ENCODE measurements at places on chromosomes 1 and 21.

- DNase-seq = no peak
Measured at GRCh38 chr1:161299347-161299746, 10.4 kb downstream of the MPZ start.

DNA sequence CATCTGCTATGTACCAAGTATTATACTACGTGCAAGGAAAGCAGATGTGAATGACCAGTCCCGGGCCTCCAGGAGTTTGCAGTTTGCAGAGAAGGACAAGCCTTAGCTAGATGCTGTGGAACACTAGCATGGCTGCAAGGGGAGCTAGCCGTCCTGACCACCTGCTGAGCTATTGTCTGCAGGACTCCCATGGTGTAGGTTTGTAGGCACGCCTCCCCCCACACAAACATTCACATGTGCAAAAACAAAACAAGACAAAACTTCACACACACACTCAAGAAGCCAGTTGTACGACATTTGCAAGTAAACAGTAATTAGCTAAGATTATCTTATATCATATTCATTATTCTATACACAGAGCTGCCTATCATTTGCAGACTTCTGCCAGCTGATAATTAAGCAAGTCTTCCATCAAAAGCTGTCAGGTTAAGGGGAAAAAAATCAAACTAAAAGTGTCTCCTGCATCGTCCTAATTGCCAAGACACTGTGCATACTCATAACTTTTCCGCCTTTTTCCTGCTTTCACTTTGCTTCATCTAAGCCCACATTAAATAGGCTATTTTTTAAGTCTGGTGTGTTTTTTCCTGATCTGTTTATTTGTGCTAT lies 10.7 kb upstream of the HNRNPU start:
- no peak for DNase-seq

- no peak for DNase-seq
Measured at GRCh38 chr1:182441719-182442118, 8.2 kb upstream of the RGSL1 start.

- peak; percentile 85 for DNase-seq
Measured at GRCh38 chr1:21906173-21907078, 30.7 kb downstream of the HSPG2 start.

DNA sequence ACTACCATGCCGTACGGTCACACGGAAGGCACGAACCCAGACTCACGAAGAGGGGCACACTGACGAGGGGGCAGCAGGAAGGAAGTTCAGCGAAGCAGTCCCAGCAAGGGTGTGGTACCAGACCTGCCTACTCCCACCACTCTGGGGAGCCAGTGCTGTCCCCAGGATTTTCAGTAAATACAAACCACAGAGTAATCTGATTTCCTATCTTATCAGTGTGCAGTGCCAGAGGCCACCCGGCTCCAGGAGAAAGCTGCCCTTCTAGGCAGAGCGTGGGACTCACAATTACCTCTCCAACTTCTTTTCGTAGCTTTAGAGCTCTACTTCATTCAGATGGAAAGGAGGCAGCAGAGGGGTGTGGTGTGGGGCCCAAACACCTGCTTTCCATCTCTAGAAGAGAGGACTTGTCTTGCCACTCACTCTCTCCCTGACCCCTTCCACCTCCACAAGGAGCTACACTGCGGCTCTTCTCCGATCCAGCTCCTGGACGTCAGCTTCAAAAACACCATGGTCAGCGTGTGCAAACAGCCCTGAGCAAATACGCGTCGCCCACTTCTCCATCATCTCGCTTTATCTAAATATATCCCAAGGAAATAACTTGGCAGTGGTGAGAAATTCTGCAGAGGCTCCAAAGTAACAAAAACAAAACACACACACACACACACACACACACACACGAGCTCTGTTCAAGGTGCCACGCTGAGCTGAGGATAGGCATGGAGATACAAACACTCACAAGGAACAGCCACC lies 98.5 kb downstream of the MRPL37 start:
- DNase-seq = no peak

DNA sequence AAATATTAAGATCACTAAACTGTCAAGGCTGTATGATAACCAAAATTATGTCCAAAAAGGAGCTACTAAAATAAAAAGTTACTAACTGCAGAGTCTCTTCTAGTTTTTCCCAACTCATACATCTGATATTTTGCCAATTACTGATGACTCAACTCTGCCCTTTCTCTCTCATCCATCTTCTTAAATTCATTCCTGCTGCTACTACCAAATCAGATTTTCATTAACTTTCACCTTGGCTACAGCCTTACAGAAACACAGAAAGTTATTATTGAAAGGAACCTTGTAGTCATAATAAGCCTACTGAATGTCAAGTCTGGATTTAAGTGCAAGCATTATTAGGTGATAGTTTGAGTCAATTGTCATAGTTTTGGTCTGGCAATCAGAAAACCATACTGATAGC lies 273.1 kb downstream of the DPYD start:
- DNase-seq = peak; percentile 82

GRCh38 chr1:167617153-167618147 lies 12.6 kb upstream of the RCSD1 start:
- peak; percentile 69 for DNase-seq

DNA sequence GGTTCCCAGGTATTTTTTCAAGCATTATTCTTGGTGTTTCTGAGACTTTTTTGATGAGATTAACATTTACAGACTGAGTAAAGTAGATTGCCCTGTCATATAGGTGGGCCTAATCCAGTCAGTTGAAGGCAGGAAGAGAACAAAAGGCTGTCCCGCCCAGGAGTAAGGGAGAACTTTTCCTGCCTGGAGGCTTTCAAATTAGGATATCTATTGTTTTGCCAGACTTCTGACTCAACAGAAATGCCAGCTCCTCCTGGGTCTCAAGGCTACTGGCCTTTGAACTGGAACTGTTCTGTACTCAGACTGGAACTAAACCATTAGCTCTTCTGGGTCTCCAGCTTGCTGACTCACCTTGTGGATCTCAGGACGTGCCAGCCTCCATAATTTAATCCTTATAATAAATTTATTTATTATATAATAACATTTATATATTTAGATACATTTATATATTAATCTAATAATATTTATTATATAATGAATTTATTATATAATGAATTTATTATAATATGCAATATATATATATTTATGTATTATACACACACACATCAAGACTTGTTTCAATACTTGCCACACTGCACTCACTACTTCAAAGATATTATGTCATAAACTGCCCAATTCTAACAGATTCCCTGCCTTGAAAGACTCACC lies 510.8 kb upstream of the B3GALT2 start:
- DNase-seq = no peak

- DNase-seq = peak; percentile 56
Measured at GRCh38 chr1:107622966-107623365, 342.0 kb downstream of the VAV3 start.

GRCh38 chr1:26373789-26374188 lies 1.2 kb upstream of the ZNF683 start:
- DNase-seq = peak; percentile 20

GRCh38 chr1:145785547-145785946 lies 38.3 kb downstream of the RNF115 start:
- DNase-seq = no peak

- no peak for DNase-seq
Measured at GRCh38 chr1:95536501-95536900, 302.5 kb downstream of the RWDD3 start.

All from fibroblast of mammary gland (primary cell).